ENCODE measurements at places on chromosomes 1 and 21. TPM values are rescaled to one million over a fixed set of nuclear protein-coding genes. Genes with fewer than 3 reads are reported as not detected.
A peak's percentile ranks its signal among the peaks of the same experiment; 100 is the strongest.

DNA sequence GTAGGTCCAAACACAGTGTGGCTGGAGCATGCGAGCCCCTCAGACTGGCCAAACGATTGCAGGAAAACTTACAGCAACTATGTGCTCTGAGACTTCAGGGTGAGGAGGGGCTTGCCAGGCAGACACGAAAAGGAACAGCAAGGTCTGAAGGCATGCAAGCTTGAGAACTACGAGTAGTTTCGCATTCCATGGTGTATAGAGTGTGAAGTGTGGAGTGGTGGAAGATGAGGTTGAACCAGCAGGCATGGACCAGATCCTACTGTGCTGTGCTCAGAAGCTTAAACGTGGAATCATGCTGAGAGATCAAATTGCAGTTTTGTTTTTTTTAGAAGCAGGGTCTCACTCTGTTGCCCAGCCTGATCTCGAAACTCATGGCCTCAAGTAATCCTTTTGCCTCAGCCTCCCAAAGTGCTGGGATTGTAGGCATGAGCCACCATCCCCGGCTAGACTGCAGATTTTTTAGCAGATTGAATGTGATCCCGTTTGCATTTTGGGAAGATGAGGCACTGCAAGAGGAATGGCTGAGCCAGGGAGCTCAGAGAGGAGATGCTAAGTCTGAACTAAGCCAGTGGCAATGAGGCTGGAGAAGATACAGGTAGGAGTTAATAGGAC is 5.1 kb upstream of the TFAP2E start:
- no peak for DNase-seq

GRCh38 chr1:189513091-189513490 is 964.6 kb downstream of the BRINP3 start:
- no peak for DNase-seq

DNA sequence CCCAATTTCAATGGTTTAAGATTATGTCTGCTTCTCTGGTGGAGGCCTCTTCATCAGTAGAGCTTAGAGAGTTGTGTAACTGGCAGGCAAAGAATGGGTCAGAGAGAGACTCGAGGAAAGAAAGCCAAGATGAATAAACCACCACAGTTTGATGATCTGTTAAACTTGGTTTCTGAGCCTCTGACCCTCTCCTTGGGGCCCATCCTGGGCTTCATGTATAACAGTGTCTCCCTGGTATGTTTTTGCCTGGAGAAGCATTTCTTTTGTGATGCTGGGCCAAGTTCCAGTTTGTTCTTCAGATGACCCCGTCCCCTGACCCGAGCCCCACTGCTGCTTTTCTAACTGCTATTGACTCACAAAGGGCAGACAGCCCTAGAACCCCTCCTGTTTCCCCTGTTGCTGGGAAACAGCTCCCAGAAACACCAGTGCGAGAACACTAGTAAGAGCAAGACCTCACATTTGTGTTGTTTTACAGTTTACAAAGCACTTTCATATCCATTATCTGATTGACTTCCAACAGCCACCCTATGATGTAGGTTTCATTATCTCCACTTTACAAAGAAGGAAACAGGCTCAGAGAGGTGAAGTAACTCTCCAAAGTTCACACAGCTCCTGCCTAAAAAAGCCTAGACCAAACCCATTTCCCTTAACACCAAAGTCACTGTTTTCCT is 9.0 kb downstream of the CD2 start:
- no peak for DNase-seq

DNA sequence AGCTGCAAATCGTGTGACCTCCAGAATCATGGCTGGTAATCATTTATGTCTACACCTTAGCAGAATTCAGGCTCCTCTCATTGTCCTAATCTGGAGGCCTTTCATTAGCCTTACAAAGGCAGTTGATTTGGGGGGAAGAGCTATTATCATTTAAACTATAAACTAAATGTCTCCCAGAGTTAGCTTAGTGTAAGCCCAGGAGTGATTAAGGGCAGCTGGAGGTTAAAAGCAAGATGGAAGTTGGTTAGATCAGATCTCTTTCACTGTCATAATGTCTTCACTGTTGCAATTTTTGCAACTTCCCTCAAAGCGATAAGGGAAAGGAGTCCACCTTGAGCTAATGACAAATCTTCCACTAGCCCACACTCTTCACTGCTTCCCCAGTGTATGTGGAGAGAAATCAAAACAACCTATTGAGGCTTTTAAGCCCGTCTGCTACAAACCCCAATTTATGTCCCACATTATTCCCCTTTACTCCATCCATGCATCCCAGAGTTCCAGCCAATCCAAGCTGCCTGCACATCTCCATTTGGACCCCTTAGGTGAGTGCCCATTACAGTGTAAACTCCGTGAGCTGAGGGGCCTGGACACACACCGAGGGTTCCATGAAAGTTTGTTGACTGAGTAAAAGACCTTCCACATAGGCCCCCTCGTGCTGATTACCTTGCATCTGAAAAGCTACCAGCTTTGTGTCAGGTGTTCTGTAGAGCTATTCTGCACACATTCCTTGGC is 61.5 kb upstream of the KLHDC7A start:
- no peak for DNase-seq

The HOOK1 gene
- 293 TPM for total RNA-seq

The LCE3A gene
- not detected for total RNA-seq

The SH3BGR gene
- 4.9 TPM for total RNA-seq

The PPT1 gene
- total RNA-seq: 65.7 TPM

The IL19 gene
- total RNA-seq: not detected

DNA sequence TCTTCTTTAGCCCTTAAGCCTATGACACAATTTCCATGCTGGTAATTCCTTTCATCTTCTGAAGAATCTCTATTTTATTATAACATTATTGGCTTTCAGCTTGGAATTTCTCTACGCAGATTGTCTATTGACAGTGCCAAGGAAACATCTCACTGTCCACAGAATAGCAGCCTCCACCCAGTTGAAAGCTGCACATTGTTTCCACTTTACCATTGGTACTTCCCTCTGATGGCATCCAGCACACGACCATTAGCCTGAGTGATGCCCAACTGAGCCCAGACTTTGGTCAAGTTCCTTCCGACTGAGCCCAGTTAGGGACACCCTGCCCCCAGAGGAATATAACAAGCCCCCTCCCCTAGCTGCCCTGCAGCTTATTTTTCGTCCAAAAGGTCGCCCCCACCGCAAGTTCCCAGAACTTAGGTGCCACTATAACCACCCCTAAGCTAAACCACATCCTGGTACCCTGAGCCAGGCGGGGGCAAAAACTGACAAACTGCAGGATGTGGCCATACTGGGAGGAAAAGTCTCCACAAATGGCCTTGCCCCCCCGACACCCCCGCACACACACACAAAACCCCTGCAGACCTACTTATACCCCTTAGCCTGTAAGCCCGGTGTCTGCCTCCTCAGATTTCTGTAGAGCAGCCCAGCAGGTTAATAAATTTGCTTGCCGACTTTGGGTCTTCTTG is 13.2 kb downstream of the GBP5 start:
- DNase-seq: no peak

DNA sequence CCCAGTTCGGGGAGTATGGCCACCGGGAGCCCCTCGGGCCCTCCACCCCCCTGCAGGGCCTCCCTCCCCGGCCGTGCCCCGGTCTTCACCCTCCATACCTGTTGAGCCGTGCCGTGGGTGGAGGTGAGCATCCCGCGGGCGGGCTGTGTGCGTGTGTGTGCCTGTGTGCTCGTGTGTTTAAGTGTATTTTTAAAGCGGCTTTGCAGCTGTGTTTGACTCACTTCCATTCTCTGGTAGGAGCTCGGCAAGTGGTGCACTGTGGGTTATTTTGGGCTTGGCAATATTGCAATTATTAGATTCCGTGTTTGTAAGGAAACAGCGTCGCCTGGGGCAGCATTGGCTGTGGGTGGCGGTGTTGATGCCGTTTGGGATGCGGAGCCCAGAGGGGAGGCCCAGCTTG is 20.3 kb upstream of the PLCH2 start:
- DNase-seq: no peak

DNA sequence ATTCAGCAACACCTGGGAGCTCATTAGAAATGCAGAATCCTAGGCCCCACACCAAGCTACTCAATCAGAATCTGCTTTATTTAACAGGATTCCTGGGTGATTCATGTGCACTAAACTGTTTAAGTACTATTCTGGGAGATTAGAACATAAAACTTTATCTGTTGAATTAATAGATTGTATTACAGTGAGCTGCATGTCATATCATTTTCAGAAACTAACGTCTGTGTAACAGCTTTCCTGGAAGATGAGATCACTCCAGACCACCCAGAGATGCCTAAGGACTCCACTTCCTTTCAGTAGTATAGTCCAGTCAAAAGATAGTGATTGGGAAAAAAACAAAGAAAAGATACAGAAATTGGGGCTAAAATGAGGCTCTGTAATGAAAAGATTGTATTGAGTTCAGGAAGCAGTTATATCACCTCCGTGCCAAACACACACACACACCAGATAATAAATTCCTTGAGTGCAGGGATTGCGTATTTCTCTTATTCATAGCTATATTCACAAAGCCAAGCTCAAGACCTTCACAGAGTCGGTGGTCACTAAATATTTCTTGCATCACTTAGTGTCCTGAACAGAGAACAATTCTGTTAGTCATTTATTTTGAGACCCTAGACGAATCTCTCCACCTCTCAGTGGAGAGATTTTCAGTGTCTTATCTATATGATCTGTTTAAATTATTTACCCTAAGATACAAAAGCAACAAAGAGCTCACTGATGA is 178.2 kb downstream of the DSCAM start:
- no peak for DNase-seq

- no peak for DNase-seq
Measured at GRCh38 chr1:46615735-46616134, 876 bp downstream of the MOB3C start.

DNA sequence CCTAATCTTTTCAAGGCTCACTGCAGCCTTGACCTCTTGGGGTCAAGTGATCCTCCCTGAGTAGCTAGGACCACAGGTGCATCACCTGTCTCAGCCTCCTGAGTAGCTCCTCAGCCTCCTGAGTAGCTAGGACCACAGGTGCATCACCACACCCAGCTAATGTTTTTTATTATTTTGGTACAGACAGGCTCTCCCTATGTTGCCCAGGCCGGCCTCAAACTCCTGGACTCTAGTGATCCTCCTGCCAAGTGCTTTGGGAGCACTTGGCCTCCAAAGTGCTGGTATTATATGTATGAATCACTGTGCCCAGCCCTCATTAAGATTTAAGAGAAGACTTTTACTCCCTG is 58.5 kb upstream of the S1PR1 start:
- DNase-seq: no peak

DNA sequence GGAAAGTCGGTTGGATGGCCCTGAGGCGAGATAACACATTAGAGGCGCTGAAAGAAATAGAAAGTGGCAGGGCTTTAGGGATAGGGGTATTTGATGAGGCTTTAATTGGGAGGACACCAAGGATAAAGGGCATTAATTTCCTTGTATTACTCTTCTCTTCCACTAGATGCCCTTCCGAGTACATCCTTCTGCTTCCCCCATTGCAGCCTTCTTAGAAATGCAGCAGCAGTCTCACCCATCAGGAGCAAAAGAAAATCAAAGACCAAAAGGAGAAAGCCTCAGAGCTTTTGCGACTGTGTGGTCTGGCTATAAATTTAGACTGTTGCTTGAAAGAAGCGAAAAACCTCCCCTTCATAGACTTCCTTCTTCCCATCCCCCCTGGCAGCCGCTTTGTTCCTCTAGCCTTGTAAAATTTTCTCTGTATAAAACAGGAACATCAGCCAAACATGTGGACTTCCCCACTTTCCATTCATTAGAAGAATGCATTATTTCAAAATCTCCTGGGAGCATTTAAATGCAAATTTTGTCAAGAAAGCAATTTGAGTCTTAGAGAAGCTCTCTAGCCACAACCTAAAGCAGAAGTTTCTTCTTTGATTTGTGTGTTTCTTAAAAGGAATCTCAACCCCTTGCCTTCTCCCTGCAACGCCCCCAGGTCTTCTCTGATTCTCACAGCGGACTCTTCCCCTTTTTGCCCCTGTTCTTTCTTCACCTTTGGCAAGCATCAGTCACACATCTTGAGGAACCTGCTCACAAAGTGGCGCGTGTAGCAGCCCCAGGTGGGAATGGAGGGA is 76.6 kb downstream of the NDUFS5 start:
- DNase-seq: peak; percentile 97

GRCh38 chr21:41152147-41152546 is 15.8 kb upstream of the BACE2 start:
- DNase-seq: no peak

GRCh38 chr1:26734501-26735058 is 38.8 kb downstream of the ARID1A start:
- DNase-seq: no peak

- peak; percentile 62 for DNase-seq
Measured at GRCh38 chr1:170086399-170087032, 12.0 kb upstream of the KIFAP3 start.

GRCh38 chr1:6873298-6874015 is 88.2 kb downstream of the CAMTA1 start:
- DNase-seq: no peak

GRCh38 chr1:14728516-14728915 is 130.0 kb downstream of the KAZN start:
- no peak for DNase-seq

- DNase-seq: no peak
Measured at GRCh38 chr1:78869136-78869535, 137.4 kb downstream of the ADGRL4 start.

- no peak for DNase-seq
Measured at GRCh38 chr1:197129698-197130097, 16.8 kb downstream of the ASPM start.

DNA sequence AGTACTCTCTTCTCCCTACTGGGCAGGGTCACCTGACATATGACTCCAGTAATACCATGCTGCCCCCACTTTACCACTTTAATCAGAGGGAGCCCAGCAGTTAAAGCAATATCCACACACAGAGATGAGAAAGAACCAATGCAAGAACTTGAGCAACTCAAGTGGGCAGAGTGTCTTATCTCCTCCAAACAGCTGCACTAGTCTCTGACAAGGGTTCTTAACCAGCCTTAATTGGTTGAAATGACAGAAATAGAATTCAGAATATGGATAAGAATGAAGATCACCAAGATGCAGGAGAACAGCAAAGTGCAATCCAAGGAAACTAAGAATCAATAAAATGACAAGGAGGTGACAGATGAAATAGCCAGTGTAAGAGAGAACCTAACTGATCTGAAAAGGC is 91.0 kb downstream of the KCNT2 start:
- DNase-seq: no peak

The LCE1D gene
- total RNA-seq: not detected

The SPATA46 gene
- not detected for total RNA-seq

The OR2L5 gene
- not detected for total RNA-seq

The TBX19 gene
- total RNA-seq: 2.5 TPM

DNA sequence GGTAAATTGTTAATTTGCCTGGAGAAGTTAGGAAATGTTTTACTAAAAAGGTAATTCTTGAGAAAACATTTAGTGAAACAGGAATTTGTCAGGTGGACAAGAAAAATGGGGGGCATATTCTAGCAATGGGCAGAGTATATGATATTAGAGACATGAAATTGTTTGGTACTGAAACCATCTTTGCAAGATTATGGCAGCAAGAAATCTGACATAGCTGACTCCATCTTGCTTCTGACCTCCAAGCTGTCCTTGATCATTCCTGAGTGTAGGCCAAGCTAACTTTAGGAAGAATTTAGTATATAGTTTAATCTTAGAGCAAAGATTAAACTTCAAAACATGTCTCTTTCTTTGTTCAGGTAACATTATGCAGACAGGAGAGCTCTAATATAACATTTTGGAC is 14.0 kb upstream of the SAMSN1 start:
- DNase-seq: no peak
